CD4-positive, alpha-beta T cell (primary cell): ENCODE measurements at places on chromosomes 2 and 18. TPM values are rescaled to one million over a fixed set of nuclear protein-coding genes. Genes with fewer than 3 reads are reported as not detected.

AFF3 gene
- 15.7 TPM for total RNA-seq

HOXD1 gene
- not detected for total RNA-seq

KHK gene
- 4.7 TPM for total RNA-seq

RIT2 gene
- not detected for total RNA-seq

SOX11 gene
- not detected for total RNA-seq

UPP2 gene
- total RNA-seq: not detected
